ENCODE measurements at places on chromosomes 16 and 17.

GRCh38 chr17:284676-285355 lies 67.8 kb downstream of the RPH3AL start:
- no peak for DNase-seq

DNA sequence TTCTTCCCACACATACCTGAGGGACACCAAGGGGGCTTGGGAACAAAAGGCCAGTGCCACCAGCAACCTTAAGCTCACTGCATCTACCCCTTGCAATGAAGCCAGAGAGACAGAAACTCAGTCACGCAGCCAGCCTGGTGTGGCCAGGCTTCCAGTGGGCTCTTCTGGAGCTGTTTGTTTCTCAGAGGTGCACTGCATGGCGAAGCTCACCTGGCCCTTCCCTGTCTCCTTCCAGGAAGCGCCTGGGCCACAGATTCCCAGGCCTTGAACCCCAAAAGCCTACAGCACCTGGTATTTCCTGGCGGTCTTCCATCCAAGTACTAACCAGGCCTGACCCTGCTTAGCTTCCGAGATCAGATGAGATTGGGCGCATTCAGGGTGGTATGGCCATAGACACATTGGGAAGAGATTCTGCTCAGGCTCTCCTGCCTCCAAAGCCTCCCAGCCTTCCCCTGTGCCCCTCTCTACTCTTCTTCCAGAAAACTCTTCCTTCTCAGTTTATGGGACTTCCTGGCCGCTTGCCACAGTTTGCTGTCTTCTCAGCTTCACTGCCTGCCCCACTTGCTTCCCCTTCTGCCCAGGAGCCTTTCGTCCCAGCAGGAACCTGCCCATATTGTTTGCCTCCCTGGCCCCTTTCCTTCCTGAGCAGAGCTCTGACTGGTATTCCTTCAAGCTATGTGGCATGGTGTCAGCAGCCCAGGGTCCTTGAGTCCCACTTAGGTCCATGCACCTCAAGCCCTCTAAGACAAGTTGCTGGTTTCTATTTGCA lies 1.6 kb downstream of the CISD3 start:
- DNase-seq: no peak

DNA sequence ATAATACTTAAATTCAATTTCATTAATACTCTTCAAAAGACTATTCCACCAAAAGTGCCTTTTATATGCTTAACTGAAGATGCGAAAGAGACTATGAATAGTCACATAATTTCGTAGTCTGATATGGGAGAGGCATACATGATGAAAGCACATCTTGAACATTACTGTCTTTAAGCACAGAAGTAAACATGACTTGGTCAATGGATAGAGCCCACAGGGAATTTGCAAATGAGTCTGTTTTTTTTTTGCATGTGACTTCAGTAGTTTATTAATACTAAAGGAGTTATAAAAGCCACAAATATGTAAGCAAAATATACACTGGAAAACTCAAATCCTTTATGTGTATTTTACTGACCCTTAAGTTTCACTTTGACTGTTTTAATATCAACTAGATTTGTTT lies 15.9 kb downstream of the ADPRM start:
- DNase-seq: no peak

- DNase-seq: no peak
Measured at GRCh38 chr17:41185001-41185400, 290 bp upstream of the KRTAP4-1 start.

- DNase-seq: no peak
Measured at GRCh38 chr17:21029036-21029435, 13.8 kb downstream of the USP22 start.

GRCh38 chr17:58328195-58329034 lies at the start of gene TSPOAP1:
Gene TSPOAP1, minus strand, starts transcription at chr17:58328795. Its CDS starts 875 bp downstream, at chr17:58327920.
- peak; percentile 77 for DNase-seq

GRCh38 chr16:57510016-57510871 lies 24.0 kb upstream of the DOK4 start:
- DNase-seq: no peak

GRCh38 chr17:194828-195602 lies 13.6 kb upstream of the DOC2B start:
- no peak for DNase-seq

GRCh38 chr16:50616386-50616785 lies 64.7 kb downstream of the SNX20 start:
- no peak for DNase-seq

DNA sequence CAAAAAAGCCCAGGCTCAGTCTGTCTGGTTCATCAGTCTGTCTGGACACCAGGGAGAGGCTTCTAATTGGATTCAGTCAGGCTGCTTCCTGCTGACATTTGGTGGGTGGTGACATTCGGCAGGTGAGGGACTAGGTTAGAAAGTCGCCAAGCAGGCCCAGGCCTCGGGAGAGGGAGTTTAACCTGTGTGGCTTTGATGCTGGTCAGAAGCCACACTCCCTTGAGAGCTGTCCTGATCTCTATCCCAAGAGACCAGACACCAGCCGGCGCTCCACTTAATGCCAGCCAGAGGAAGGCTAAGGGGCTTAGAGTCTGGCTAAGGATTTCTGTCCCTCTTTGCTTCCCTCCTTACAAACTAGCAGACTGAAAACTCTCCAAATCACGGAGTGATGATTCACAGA lies 135.0 kb downstream of the GSG1L start:
- DNase-seq: no peak

- DNase-seq: no peak
Measured at GRCh38 chr16:83901101-83901500, 2.2 kb downstream of the MLYCD start.

- DNase-seq: no peak
Measured at GRCh38 chr17:55690105-55690508, 32.6 kb downstream of the TMEM100 start.

GRCh38 chr16:83586461-83587200 lies 221.1 kb upstream of the HSBP1 start:
- no peak for DNase-seq

GRCh38 chr16:17439580-17439979 lies 31.2 kb downstream of the XYLT1 start:
- no peak for DNase-seq

GRCh38 chr16:19861811-19862327 lies 22.8 kb downstream of the GPRC5B start:
- DNase-seq: no peak

DNA sequence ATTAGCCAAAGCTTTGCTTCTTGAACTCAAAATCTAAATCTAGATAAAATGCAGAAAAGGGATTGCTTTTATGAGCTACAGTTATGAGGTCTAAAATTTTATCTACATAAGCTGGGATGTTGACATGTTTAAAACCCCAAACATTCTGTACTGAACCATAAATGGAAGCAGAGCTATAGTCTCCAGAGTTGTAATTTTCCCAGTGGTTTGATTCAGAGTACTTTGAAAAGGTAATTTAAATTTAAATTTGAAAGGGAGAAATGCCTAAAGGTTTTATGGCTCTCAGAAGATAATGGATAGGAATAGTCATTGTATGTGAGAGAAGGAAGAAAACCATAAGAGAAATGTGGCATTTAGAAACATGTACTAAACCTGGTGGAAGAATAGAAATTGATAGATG lies 163.2 kb downstream of the PPM1E start:
- DNase-seq: no peak

DNA sequence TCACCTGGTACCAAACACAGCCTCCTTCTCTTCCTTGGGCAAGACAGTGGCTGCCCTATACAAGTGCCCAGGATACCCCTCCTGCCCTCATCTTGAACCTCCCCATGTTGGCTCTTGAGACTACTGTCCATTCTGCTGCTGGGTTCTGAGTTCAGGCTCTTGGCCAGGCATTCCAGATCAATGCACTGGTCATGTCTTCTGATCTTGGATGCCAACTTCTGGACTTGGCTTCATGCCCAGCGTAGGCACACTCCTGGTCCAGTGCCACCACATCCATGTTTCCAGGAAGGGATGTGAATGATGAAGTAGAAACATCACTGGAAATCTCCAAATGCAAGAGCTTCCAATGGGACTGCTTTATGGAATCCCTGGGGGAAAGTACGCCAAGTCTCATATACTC lies 51.5 kb downstream of the DYNLRB2 start:
- DNase-seq: no peak

DNA sequence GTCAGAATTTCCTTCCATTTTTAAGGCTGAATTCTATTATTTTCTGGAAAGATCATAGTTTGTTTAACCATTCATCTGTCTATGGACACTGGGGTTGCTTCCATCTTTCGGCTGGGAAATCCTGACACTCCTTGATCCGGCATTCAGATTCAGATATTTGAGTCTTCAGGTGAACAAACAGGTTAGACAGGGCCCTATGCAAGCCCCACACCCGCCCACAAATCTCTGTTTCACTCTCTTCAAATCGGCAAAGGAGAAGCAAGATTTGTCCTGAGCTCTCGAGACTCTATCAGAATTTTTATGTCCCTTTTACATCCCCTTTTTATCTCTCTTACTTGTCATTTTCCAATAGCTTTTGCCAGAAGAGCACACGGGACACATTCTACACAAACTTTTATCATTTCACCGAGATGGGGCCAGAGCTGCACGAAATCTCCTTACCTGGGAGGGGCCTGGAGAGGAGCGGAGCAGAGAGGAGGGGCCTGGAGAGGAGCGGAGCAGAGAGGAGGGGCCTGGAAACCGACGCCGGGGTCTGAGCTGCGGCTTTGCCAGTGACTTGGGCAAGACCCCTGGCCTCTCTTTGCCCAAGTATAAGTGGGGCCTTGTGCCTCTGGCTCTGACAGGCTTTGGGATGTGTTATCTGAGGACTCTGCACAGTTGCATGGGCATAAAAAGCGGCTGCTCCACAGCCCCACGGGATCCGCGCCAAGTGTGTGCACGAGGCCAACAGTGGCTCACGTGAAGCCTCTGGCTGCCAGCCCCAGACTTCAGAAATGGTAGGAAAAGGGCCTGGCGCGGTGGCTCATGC lies 54.3 kb upstream of the RBFOX3 start:
- DNase-seq: no peak

DNA sequence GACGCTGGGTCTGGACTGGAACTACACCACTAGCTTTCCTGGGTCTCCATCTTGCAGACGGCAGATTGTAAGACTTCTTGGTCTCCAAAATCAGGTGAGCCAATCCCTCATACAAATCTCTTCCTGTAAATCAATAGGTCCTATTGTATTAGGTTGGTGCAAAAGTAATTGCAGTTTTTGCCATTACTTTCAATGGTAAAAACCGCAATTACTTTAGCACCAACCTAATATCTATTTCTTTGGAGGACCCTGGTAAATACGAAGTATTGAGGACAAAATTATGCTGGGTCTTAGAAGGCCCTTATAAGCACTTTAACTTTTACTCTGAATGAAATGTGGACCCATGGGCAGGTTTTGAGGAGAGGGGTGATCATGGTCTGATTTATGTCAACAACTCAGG lies 330.6 kb upstream of the C16orf82 start:
- no peak for DNase-seq

- DNase-seq: no peak
Measured at GRCh38 chr17:11692688-11693087, 94.4 kb downstream of the DNAH9 start.

DNA sequence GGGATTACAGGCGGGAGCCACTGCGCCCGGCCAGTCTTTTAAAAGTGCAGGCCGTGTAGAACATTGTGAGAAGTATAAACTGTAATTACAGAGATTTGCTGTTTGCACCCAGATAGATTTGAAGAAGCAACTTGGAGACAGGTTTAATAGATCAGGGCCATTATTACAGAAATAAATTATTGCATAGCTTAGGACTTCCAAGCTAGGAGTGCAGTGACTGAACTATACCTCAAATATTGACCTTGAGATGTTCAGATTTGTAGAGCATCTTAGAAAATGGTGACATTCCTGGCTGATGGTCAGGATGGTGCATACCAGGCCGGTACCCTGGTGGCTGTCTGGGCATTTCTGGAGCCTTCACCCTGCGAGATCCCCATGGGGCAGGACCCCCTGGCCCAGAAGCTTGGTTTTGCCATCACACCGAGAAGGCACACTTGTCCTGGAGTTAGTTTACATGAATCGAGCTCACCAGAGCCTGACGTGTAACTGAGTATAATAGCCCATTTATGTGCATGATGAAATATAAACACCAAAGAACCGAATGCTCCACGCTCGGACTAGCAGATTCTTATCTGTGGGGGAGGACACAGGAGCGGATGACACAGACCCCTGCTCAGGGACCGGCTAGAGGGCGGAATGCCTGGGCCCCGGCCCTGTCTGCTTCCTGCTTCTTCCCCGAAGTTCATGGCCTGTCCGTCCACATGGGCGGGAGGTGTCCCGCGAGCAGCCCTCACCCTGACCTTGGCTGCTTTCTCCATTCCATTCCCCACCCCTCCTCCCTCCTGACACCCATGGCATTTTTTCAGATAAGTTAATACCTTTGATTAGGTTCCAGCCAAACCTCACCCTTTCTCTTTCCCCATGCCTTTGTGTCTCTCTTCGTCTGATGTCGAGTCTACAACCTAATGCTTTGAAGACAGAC lies 32.1 kb downstream of the CCDC40 start:
- DNase-seq: no peak
